ENCODE measurements at places on chromosomes 7 and 10.
A peak's percentile ranks its signal among the peaks of the same experiment; 100 is the strongest.

- no peak for DNase-seq
Observed at GRCh38 chr7:127252377-127252713, 396 bp downstream of the GRM8 start.

DNA sequence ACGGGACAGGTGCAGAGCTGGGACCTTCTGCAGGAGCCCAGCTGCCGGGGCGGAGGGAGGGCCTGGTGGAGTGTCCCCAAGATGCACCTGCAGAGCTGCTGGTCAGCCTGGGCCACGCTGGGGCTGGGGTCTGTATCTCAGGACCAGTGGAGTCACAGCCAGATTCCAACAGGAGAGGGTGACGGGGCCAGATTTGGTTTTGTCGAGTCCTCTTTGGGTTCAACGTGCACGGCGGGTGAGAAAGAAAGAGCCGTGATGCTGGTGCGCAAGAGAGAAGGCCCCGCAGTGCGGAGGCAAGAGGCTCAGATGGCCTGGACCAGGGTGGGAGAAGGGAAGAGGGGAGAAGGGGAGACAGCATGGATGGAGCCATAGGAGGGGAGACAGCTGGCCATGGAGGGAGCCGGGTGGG, 462.9 kb downstream of the PTPRN2 start:
- DNase-seq, result peak; percentile 50

DNA sequence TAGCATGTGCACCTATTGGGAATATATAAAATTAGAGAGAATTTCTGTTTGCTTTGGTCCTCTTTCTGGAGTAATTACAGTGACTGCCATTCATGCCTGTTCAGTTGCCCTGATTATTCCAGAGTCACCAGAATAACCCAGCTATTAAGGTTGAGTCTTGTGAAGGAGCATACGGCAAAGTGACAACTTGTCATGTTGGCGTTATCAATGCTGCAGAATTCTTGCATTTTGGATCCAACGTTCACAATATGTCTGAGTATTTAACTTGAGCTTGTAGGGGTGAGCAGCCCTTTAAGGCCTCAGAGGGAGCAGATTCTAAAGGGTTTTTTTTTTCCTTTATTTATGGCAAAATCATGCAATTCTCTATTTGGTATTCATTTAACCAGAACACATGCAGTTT, 419.4 kb upstream of the MGMT start:
- no peak for DNase-seq

DNA sequence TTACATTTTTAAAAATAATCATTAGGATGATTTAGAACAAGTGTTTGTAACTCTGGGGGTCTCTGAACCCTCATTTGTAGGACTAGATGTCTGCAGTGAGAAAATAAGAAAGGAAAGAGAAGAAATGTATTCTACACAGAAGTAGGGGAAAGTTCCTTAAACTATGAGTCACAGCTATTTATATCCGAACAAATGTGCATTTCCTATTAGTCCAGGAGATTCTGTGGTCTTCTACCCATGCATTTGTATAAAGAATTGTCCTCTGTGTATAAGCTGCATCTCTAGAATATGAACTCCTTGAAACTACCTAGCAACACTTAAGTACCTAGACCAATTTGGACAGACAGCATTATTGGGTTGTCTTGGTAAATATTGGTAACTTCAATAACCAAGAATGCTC, 15.9 kb upstream of the CD36 start:
- DNase-seq, result no peak

DNA sequence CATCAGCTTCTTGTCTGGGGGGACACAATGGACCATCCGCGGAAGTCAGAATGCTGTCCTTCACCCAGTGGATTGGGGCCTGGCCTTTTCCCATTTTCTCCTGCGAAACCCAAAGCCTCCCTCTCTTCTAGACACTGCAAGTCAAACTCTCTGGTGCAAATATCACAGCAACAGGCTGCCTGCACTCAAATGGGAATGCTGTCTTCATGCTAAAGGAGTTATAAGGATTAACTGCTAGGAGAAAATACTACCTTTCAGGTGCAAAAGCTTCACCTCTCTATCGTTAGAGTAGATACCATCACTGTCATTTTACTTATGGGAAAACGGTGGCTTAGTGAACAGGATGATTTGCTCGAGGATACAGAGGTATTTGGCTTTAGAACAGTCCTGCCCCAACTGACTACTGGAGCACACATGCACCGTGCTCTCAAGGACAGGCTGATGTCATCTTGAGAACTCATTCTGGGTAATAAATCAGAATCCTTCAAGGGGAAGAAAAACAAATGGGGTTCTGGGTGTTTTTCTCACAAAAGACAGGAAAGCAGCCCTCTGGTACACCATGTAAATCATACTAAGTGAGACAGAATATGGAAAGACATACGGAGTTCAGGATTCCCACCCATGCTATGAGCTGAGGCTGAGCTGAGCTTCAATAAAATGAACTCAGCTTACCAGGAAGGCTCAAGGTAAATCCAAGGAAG, 100.9 kb downstream of the SAMD9 start:
- DNase-seq, result no peak

GRCh38 chr7:101598986-101599771, 29.9 kb downstream of the MYL10 start:
- DNase-seq, result no peak

DNA sequence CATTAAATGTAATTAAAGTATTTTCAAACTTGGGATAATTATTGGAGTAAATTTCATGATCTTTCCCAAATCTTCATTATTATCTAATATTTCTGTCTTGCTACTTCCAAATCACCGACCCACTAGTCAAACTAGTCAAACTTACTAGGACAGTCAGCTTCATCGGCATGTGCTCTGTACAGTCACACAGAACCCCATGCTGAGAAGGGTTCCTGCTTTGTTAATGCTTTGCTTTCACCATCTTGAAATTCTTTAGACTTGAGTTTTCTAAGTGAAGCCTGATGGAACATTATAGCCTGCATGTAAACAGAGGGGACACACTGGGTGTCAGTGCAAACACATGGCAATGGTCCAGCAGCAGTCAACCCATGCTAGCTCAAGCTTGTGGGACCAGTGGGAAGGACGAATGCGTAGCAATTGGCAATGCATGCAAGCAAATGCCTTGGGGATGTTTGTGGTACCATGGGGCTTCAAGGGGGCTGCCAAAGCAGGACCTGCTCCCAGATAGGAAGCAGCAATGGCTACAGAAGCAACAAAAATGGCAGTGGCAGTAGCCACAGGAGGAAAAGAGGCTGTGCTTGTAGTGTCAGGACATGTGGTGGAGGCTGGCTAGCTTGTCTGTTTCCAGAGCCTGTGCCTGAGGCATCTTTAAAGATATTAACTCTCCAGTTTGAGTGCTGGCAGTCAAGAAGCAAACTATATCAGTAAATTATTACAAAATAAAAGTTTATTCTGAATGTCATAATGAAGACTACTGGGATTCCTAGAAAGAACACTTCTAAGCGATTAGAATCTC, 441.1 kb upstream of the SEMA3D start:
- DNase-seq, result no peak

GRCh38 chr7:123024989-123025758, 29.7 kb upstream of the TAS2R16 start:
- DNase-seq, result no peak

DNA sequence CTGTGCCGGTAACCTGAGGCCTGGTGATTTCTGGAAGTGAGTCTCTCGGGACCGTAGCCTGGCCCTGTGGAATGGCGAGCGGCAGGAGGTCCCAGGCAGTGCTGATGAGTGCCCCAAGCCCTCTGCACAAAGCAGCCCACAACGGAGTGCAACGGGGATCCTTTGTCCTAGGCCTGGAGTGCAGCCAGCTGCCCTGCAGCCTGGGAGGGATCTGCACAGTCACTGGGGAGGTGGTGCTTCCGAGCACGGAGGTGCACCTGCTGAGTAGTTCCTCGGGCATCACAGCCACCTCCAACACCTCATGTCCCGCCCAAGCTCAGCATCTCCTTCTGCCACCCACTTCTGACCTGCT, 162.8 kb upstream of the ZMIZ1 start:
- no peak for DNase-seq

- no peak for DNase-seq
Observed at GRCh38 chr10:112852306-112852705, 97.7 kb upstream of the TCF7L2 start.

DNA sequence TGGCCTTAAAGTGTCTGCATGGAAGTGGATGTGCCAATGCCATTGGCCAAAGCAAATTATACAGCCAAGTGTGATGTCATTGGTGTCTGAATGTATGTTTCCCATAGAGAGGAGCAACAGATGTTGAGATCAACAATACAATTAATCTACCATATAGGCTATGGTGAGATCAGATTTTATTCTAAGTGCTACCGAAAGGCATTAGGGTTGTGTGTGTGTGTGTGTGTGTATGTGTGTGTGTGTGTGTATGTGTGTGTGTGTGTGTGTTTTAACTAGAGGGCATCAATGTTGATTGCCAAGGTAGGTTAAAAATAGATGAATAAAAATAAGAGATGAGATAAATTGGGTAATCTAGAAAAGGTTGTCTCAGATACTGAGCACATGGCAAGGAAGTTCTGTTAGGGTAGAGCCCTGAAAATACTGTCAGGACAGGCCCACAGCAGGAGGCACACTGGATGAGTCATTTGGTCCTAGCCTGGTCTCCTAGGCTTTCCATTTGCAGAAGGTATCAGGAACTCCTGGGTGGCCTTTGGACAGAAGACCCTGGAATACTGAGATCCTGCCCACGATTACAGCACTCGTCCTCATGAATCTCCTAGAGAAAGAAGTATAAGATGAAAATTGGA, 446.0 kb upstream of the PODXL start:
- no peak for DNase-seq

DNA sequence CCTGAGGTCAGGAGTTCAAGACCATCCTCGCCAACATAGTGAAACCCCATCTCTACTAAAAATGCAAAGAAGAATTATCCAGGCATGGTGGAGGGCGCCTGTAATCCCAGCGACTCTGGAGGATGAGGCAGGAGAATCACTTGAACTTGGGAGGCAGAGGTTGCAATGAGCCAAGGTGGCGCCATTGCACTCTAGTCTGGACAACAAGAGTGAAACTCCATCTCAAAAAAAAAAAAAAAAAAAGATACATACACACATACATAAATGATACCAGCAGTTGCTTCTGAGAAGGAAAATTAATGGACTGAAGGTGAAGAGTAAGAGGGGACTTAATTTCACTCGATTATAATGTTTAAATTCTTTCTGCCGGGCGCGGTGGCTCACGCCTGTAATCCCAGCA, 40.2 kb upstream of the PAX2 start:
- DNase-seq, result no peak

- DNase-seq, result no peak
Observed at GRCh38 chr7:47484923-47485639, 96.8 kb downstream of the TNS3 start.

DNA sequence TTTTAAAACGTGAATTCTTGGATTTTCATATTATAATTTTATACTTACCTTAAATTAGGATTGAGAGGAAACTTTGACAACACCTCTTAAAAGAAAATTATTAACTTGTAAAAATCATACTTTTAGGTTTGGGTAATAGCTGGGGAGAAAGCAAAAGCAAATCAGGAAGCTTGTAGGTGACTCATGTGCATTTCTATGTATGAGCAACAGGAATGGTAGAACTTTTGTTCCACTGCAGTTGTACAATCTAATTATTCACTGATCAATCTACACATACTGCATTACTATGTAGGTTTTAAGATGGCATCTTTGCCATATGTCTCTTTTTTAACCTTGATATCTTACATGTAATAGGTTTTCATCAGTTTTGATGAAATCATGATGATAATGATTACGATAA, 223.2 kb downstream of the PRKG1 start:
- DNase-seq, result no peak

DNA sequence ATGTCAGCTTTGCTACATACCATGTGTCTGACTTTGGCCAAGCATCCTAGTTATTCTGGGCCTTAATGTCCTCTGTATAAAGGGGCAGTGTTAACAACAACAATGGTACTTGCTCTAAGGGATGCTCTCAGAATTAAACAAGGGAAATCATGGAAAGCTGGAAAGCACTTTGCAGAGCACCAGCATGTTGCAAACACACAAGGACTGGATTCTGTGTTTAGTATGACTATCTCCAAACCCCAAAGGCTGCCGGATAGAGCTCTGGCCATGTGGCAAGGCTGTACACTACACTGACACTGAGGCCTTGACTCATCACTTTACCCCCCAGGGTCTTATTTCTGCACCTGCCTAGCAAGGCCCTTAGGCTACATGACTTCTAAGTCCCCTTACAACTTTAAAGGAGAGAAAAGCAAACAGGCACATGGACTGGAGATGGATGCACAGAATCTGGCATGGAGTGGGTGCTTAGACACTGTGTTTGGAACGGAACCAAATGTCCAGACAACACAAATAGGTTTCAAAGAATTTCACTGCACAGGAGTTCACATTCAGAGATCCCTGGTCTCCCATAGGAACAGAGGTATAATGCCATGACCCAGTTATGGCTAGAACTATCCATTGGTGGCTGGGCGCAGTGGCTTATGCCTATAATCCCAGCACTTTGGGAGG, 74.6 kb downstream of the FAM13C start:
- no peak for DNase-seq

GRCh38 chr7:116546916-116547315, 22.1 kb downstream of the CAV1 start:
- no peak for DNase-seq

DNA sequence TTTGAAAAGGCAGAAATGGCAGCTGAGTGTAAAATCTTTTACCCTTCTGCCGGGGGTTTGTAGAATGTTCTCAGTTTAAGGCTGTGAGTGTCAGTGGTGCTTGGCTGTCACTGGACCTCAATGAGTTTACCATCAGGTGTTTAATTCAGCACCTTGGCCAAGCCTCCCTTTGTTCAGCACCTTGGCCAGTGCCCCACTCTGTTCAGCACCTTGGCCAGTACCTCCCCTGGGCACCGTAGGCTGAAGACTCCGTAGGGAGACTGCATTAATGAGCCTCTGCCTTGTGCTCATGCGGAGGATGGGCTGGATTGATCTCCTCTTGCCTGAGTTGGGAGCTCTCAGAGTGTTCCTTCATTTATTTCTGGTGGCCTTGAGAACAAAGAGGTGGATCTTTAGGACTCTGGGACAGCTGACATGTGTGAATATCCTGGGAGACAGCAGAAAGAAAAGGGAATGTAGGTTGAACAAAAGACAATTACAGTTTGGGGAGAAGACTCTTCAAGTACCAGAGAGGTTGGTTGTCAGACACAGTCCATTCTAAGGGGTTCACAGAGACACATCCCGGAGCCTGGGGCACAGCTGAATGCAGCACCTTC, 1.6 kb downstream of the FAM24A start:
- no peak for DNase-seq

DNA sequence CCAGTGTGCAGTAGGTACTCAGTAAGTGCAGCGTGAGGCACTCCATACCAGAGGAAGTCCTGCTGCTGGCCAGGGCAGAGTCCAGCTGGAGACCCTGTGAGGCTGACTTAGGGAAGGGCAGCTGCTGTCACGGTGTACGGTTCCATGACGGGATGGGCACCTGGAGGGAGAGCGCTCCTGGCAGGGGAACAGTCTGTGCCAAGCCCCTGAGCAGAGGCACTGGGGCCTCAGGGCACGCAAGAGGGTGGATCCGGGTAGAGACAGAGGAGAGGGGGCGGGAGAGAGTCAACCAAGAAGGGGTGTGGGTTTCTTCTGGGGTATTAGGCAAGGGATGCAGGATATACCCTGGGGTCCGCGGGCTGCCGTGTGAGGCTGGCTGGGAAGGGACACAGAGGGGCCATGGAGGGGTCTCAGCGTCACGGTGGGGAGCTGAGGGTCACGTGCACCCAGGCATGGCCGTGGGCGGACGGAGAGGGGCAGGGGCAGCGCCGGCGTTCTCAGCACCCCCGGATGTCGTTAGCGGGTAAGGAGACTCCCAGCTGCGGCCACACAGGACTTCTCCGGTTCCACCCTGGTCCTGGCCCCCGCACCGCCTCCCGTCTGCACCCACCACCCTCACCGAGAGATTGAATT, 70.5 kb downstream of the MICALL2 start:
- DNase-seq, result no peak

GRCh38 chr7:112877691-112878460, 87.7 kb upstream of the TMEM168 start:
- DNase-seq, result no peak
